Keratinocyte (primary cell): ENCODE measurements at places on chromosomes 16 and 17. TPM values are rescaled to one million over a fixed set of nuclear protein-coding genes. Genes with fewer than 3 reads are reported as not detected.

The TNK1 gene
- 10.6 to 15.8 TPM (median 12.1 TPM) in 3 replicates for polyA plus RNA-seq

The CEP295NL gene
- polyA plus RNA-seq: not detected in 3 replicates

The LPO gene
- not detected in 3 replicates for polyA plus RNA-seq

The KRTAP2-2 gene
- not detected in 3 replicates for polyA plus RNA-seq

The HSF5 gene
- 0.01 TPM in 1 of 3 replicates, not detected in the others for polyA plus RNA-seq

The ITGAL gene
- polyA plus RNA-seq: not detected in 3 replicates

The TNFSF12 gene
- 0.39 to 1.5 TPM (median 1.0 TPM) in 3 replicates for polyA plus RNA-seq

The GPR139 gene
- not detected in 3 replicates for polyA plus RNA-seq

The PLXDC1 gene
- 0.06 to 0.35 TPM (median 0.33 TPM) in 3 replicates for polyA plus RNA-seq

The PITPNM3 gene
- 7.7 to 13.6 TPM (median 8.3 TPM) in 3 replicates for polyA plus RNA-seq

The CDH13 gene
- polyA plus RNA-seq: 111 to 137 TPM (median 116 TPM) in 3 replicates

The MEOX1 gene
- polyA plus RNA-seq: 0.05 to 0.10 TPM (median 0.08 TPM) in 3 replicates

The NUDT16L1 gene
- polyA plus RNA-seq: 23.0 to 28.8 TPM (median 24.2 TPM) in 3 replicates

The RPS15A gene
- 3,562 to 4,116 TPM (median 3,815 TPM) in 3 replicates for polyA plus RNA-seq

The CRISPLD2 gene
- 1.2 to 2.0 TPM (median 1.3 TPM) in 3 replicates for polyA plus RNA-seq

The TBC1D3H gene
- polyA plus RNA-seq: not detected in 3 replicates

The TMEM235 gene
- not detected in 3 replicates for polyA plus RNA-seq

The CBX4 gene
- polyA plus RNA-seq: 5.4 to 11.0 TPM (median 7.0 TPM) in 3 replicates

The APOH gene
- not detected in 3 replicates for polyA plus RNA-seq

The NPIPA2 gene
- polyA plus RNA-seq: 0.61 to 2.1 TPM (median 1.3 TPM) in 3 replicates

The SHBG gene
- 0.14 to 0.44 TPM (median 0.23 TPM) in 3 replicates for polyA plus RNA-seq
